ENCODE measurements at places on chromosomes 7 and 10.

- DNase-seq = no peak
These were observed 68.9 kb upstream of the ADO start for GRCh38 chr10:62735464-62736167.

- no peak for DNase-seq
These were observed 90.5 kb downstream of the WDFY4 start for GRCh38 chr10:48775206-48775517.

DNA sequence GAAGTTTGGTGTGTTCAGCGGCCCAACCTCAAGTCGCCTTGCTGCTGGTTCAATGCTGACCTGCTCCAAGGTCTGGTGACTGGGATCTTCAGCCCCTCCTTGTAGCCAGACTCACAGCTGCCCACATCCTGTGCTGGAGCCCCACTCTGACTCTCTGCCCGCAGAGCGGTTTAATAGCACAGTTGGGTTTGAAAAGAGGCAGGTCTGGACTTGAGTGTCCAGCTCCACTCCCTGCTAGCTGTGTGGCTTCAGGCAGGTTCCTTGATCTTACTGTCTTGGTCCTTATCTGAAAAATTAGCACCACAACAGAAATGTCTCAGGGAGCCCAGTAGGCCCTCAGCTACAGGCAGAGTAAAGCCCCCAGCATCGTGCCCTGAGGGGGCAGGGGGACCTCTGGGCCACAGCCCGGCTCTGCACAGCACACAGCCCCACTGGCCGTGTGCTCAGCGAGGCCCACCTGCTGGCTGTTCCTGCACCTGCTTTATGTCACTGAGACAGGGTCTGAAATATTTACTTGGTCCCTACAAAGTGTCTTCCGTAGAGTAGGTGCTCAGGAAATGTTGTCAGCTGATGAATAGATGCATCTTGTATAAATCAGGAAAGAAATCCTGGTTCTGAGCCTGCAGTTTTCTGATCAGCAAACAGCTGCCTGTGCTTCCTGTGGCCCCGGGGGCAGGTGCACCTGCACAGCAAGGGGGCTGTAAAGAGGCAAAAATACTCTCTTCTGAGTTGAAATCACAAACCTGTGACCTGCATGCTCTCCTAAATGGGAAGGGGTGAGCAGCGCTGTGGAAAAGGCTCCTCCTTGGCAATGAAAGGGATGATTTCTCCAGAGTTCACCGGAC is 155.5 kb downstream of the SVIL start:
- DNase-seq = no peak

DNA sequence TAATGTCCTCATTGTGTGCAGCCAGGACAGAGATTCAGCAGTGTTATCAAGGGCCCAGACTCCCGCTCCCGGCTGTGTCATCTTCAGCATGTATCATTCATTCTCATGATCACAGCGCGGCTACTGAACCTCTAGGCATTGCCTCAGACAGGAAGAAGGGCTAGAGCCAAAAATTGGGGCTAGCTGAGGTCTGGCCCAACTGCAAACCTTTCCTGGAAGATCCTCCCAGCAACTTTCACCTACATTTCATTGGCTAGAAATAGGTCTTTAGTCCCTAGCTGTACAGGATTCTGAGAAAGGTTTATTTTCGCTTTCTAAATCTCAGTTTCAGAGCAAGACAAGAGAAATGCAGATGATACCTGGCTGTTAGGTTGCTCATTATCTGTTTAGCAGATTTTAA is 81.9 kb downstream of the CREM start:
- no peak for DNase-seq

DNA sequence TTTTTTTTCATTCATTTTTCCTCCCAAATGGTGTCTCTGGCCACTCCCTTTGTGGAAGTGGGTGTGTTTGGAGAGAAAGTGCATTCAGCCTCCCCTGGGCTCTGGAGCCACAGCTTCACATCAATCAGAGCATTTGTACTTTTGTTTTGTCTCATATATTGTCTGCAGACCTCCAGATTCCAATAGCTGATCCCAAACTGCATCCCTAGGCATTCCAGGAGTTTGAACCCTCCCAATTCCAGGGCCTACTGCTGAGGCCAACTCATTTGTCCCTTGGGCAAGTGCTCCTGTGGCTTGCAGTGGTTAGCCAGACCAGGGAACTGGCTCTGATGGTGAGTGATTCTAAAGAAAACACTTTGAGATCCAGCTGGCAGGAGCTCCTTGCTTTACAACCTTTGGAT is 163.3 kb downstream of the IPMK start:
- DNase-seq = no peak

DNA sequence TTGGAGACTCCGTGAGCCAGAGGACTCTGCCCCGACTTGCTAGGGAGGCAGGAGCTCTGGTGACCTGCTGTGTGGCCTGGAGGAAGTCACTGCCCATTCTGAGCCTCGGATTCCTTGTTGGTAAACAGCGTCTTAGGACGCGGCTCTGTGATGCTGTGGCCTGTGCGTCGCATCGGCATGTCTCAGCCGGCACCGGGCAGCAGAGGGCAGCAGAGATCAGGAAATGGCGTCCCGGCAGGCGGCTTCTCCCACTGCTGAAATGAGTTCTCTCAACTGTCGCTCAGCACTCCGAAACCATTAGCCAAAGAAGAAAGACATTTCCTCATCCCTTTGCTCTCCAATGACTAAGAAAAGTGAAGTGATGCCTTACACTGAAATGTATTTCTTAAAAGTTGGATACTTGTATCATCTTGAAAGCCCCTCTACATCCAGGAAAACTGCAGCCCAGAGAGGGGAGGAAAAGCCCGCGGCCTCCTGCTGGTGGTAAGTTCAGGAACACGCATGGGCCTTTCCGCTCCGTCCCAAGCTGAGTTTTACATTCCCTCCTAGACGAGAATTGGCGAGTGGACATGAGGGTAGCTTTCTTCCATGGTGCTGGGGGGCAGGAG is 91.7 kb downstream of the WDR11 start:
- DNase-seq = no peak
